ENCODE measurements at places on chromosomes 6 and 20. TPM values are rescaled to one million over a fixed set of nuclear protein-coding genes. Genes with fewer than 3 reads are reported as not detected.

IL17F gene
- polyA plus RNA-seq: 12.9 TPM

THBD gene
- not detected for polyA plus RNA-seq

GHRH gene
- polyA plus RNA-seq: not detected

MGME1 gene
- 1.9 TPM for polyA plus RNA-seq

LTA gene
- not detected for polyA plus RNA-seq

CCM2L gene
- polyA plus RNA-seq: 0.13 TPM

RNF8 gene
- 49.3 TPM for polyA plus RNA-seq

FAXC gene
- 36.1 TPM for polyA plus RNA-seq

ME1 gene
- 90.1 TPM for polyA plus RNA-seq

LINC00237 gene
- not detected for polyA plus RNA-seq

LKAAEAR1 gene
- polyA plus RNA-seq: not detected

C20orf144 gene
- polyA plus RNA-seq: not detected

POM121L2 gene
- polyA plus RNA-seq: not detected

ADAM33 gene
- not detected for polyA plus RNA-seq

POPDC3 gene
- 13.5 TPM for polyA plus RNA-seq

PTCRA gene
- polyA plus RNA-seq: not detected

PANK2 gene
- 25.8 TPM for polyA plus RNA-seq

TRERF1 gene
- 1.4 TPM for polyA plus RNA-seq

GJA10 gene
- not detected for polyA plus RNA-seq

TPMT gene
- polyA plus RNA-seq: 16.4 TPM

HCRTR2 gene
- not detected for polyA plus RNA-seq

NKX2-2 gene
- polyA plus RNA-seq: 0.69 TPM

CPXM1 gene
- polyA plus RNA-seq: not detected

MATN4 gene
- polyA plus RNA-seq: not detected

DPPA5 gene
- polyA plus RNA-seq: not detected

SRSF6 gene
- polyA plus RNA-seq: 31.4 TPM

NKX2-4 gene
- polyA plus RNA-seq: not detected

CDC5L gene
- 16.9 TPM for polyA plus RNA-seq

MMP24 gene
- polyA plus RNA-seq: 0.22 TPM

FAM83B gene
- polyA plus RNA-seq: not detected

TUBB1 gene
- polyA plus RNA-seq: not detected

SAMD5 gene
- 0.62 TPM for polyA plus RNA-seq

HMGCLL1 gene
- 13.6 TPM for polyA plus RNA-seq

OVOL2 gene
- polyA plus RNA-seq: 0.98 TPM

ENPP3 gene
- not detected for polyA plus RNA-seq

MUC22 gene
- not detected for polyA plus RNA-seq

LST1 gene
- polyA plus RNA-seq: not detected

OPRM1 gene
- 2.8 TPM for polyA plus RNA-seq
